ENCODE measurements at places on chromosomes 11 and 22. TPM values are rescaled to one million over a fixed set of nuclear protein-coding genes. Genes with fewer than 3 reads are reported as not detected.

TMA7B gene
- not detected for total RNA-seq

GRM5 gene
- total RNA-seq: 0.10 TPM

POLDIP3 gene
- 38.5 TPM for total RNA-seq

ELFN2 gene
- total RNA-seq: 0.10 TPM

VPREB1 gene
- total RNA-seq: not detected

IGSF22 gene
- total RNA-seq: not detected

GNB1L gene
- total RNA-seq: 7.9 TPM

ARHGAP32 gene
- 11.7 TPM for total RNA-seq

OVCH2 gene
- not detected for total RNA-seq

VSIG10L2 gene
- total RNA-seq: not detected

LTO1 gene
- 28.0 TPM for total RNA-seq

SNX19 gene
- total RNA-seq: 108 TPM

TNNI2 gene
- not detected for total RNA-seq

SHISAL1 gene
- total RNA-seq: 13.5 TPM

CABP4 gene
- total RNA-seq: not detected

ATG2A gene
- 14.9 TPM for total RNA-seq

PRODH gene
- under 0.01 TPM for total RNA-seq

SEC14L6 gene
- 0.40 TPM for total RNA-seq

MGAT3 gene
- 1.3 TPM for total RNA-seq

SYVN1 gene
- 41.5 TPM for total RNA-seq

QSER1 gene
- total RNA-seq: 21.6 TPM

MRGPRX4 gene
- not detected for total RNA-seq

PVALB gene
- total RNA-seq: not detected

HBB gene
- not detected for total RNA-seq

OR2AG1 gene
- total RNA-seq: not detected

MS4A3 gene
- not detected for total RNA-seq

LMNTD2 gene
- total RNA-seq: 0.73 TPM

HOATZ gene
- total RNA-seq: not detected

MIF gene
- total RNA-seq: 361 TPM

SORL1 gene
- total RNA-seq: 11.8 TPM

RAB36 gene
- total RNA-seq: 3.8 TPM

TTLL1 gene
- total RNA-seq: 16.2 TPM

TESMIN gene
- total RNA-seq: 0.10 TPM

UBQLN3 gene
- 0.10 TPM for total RNA-seq

POU2AF2 gene
- total RNA-seq: not detected

SAA2 gene
- total RNA-seq: 40.6 TPM

TEX54 gene
- not detected for total RNA-seq

TBX1 gene
- not detected for total RNA-seq

DLG2 gene
- total RNA-seq: 1.6 TPM

TPCN2 gene
- 10.9 TPM for total RNA-seq

DGKZ gene
- 43.2 TPM for total RNA-seq

FOLH1 gene
- not detected for total RNA-seq

IL17REL gene
- total RNA-seq: not detected

INPP5J gene
- 0.46 TPM for total RNA-seq

MS4A2 gene
- total RNA-seq: not detected

PKNOX2 gene
- total RNA-seq: 10.4 TPM

SERPIND1 gene
- total RNA-seq: not detected

CD3E gene
- not detected for total RNA-seq

OR5B21 gene
- not detected for total RNA-seq

EFCAB6 gene
- total RNA-seq: 1.6 TPM

WDR74 gene
- 46.1 TPM for total RNA-seq

SHISA8 gene
- total RNA-seq: not detected

FLRT1 gene
- 0.03 TPM for total RNA-seq

RAB38 gene
- total RNA-seq: 0.52 TPM

Data from smooth muscle cell of the pulmonary artery (primary cell).